ENCODE measurements at places on chromosomes 2 and 18.

GRCh38 chr18:76314496-76314895, 180.5 kb downstream of the ZNF516 start:
- DNase-seq, result no peak

- DNase-seq, result no peak
These were observed 343.2 kb downstream of the EIPR1 start for GRCh38 chr2:3034396-3034795.

DNA sequence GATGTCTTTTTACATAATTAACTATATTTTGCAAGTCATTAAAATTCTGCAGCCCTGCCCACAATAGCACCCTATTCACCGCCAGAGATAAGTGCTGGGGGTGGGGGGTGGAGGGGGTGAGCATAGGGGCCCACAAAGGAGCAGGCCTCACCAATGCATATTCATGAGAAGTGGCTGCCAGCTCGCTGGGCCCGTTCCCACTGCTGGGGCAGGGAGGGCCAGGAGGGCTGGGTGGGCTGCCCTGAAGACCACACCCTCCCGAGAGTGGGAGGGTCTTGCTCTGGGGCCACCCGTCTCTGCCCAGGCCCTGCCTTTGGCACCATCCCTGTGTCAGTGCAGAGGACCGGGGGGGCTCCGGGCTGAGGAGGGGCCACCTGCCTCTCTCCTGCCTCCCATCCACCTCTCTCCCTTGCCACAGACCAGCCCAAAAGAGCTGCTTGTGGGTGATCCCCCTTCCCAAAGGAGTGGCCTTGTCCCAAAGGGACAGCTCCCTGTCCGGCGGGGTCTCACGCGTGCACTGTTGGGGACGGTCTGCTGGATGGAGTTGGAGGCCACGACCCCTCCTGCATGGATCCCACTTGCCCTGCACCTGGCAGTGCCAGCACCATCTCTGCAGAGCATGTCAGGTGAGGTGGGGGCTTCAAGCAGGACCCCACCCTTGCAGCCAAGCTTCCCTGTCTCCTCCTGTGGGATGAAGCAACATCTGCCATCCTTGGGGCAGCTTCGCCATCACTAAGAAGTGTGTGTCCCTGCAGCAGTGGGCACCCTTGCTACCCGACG, 138.8 kb upstream of the GPC1 start:
- DNase-seq, result no peak

GRCh38 chr18:35060122-35060815, 19.1 kb downstream of the MAPRE2 start:
- no peak for DNase-seq

GRCh38 chr2:10202131-10202665, 79.7 kb downstream of the RRM2 start:
- DNase-seq, result no peak

DNA sequence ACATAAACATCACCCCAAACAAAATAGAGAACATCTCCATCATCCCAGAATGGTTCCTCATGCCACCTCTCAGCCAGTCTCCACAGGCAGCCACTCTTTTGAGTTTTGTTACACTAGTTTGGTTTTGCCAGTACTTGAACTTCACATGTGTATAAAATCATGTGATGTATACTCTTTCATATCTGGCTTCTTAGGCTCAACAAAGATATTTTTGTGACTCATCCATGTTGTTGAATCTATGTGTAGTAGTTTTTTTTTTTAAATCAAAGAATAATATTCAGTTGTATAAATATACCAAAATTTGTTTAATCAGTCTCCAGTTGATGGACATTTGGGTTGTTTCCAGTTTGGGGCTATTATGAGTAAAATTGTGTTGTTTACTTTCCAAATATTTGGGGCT, 75.9 kb downstream of the PMS1 start:
- DNase-seq, result no peak

- no peak for DNase-seq
These were observed 2.2 kb downstream of the BOD1L2 start for GRCh38 chr18:57149051-57149450.

DNA sequence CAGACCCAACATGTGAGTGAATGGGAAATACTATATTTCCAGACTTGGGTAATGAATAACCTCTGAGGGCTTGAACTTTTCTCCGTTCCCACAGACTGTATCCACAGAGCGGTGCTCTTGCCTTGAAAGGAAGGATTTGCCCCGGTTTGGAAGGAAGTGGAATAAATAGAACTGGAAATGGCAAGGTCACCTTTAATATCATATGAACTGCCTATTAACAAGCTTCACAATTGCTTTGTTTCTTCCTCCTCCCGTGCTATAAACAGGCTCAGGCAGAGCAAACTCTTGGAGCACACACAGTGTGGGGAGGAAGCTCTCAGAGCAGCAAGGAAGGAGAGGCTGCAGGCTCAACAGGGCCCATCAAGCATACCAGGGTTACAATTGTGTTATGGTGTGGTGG, 28.5 kb upstream of the DARS1 start:
- no peak for DNase-seq

DNA sequence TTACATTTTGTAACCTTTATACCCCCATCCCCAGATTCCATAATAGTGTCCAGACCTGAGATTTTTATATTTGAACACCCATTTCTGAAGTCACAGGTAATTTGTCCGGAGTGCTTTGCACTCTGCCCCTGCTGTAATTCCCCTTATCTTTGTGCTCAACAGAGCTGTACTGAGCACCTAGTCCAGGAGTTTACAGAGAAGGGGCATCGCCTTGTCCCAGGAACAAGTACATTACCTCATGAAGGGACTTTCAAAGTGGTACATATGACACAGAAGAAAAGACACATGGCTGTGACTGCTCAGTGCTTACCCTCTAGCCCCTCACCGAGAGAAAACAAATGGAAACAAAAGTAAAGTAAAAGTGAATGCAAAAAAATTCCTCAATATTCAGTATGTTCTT, 373.5 kb downstream of the SOX11 start:
- DNase-seq, result no peak

- DNase-seq, result no peak
These were observed 51.6 kb downstream of the SPP2 start for GRCh38 chr2:234102112-234102511.

DNA sequence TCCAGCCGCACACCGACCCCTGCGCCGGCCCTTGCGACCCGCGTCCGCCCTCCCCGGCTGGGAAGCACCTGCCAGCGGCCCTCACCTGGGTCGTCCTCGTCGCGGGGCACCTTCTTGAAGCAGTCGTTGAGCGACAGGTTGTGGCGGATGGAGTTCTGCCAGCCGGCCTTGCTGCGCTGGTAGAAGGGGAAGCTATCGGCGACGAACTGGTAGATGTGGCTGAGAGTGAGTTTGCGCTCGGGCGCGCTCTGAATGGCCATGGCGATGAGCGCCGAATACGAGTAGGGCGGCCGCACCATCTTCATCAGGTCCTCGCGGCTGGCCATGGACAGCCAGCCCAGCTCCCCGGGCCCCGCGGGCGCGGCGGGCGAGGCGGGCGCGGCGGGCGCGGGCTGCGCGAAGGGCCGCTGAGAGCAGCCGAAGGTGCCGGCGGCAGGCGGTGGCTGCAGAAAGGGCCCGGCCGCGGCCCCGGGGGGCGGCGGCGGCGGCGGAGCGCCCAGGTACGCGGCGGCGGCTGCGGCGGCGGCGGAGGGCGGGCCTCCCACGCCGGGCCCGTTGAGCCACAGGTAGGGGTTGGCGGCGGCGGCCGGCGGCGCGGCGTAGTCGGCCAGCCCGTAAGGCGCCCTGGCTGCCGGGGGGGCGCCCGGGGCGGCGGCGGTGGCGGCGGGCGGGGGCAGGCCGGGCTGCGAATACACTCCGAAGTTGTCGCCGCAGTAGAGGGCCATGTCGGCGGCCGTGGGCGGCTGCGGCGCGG, 505 bp downstream of the FOXI3 start:
- no peak for DNase-seq

- no peak for DNase-seq
These were observed 40.3 kb downstream of the PRKD3 start for GRCh38 chr2:37284381-37284780.

GRCh38 chr2:111037128-111037527, 83.6 kb upstream of the BCL2L11 start:
- DNase-seq, result no peak

DNA sequence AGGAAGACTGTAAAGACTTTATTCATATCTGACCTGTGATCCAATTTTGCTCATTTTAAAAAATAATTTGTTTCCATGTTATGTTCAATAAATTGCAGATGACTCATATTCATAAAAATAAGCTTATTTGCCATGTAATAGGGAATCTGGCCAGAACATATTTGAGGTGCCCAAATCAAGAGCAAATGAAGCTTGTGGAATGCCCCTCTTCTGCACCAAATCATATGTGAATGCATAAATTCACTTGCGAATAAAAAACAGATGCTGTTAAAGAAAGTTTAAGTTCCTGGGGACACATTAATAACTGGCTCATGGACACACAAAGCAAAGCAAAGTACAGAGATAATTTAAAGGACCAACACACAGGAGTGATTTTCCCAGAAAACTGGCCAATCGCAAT, 279.0 kb upstream of the CDH2 start:
- DNase-seq, result no peak

- no peak for DNase-seq
These were observed 143.5 kb downstream of the SH3RF3 start for GRCh38 chr2:109272461-109272860.

- no peak for DNase-seq
These were observed 44.4 kb upstream of the AGPS start for GRCh38 chr2:177348118-177348654.

DNA sequence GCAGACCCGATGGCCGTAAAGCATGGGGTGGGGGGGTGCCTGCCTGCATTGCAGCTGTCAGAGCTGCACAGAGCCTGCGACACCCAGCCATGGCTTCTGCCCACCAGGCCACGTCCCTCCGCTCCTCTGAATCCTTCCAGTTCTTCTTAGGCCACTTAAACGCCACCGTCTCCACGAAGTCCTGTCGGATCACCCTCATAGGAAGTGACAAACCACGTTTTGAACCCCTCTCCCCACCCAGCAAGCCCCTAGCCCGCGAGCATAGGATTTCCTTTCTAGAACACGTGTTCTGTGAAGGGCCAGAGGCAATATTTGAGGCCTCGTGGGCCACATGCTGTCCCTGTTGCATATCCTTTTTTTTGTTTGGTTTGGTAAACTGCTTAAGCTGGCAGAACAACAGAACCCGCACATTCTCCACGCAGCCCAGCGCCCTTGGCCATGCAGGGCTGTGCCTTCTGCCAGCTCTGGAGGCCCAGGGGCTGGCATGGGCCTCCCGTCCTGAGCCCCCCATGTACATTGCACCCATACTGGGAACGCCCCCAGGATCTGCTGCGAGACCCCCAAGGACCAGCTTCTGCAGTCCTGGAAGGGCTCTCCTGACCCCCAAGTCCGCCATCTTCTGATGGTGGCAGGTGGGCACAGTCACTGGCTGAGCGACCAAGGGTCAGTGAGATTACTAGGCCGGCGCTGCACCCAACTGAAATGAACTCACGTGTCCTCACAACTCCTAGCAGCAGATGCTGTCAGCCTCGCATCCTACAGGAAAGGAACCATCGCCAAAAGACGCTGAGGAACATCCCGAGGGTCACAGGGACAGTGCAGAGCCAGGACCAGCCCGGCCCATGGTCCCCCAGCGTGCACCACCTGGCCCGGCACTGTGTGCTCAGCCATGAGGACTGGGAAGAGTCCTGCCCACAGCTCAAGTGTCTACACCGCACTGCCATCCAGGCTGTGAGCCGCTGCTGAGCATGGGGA, 35.1 kb downstream of the ADI1 start:
- DNase-seq, result no peak

GRCh38 chr2:25617948-25618646, 55.3 kb downstream of the DTNB start:
- no peak for DNase-seq

DNA sequence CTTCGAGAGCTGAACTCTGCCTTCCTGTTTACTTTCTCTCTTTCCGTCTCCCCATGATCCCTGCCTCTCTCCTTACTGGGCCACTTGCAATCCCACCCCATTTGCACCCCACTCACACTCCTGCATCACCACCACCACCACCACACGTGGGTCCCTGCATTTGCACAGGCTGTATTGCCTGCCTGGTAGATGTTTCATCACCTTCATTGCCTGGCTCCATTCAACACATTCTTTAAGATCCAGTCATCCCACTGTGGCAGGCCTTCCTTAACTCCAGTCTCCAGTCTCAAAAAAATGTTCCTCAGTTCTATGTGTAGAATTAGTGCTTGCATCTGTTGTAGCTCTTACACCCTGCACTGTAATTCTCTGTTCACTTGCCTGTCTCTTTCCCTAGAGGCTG, 13.9 kb downstream of the NOSTRIN start:
- no peak for DNase-seq

DNA sequence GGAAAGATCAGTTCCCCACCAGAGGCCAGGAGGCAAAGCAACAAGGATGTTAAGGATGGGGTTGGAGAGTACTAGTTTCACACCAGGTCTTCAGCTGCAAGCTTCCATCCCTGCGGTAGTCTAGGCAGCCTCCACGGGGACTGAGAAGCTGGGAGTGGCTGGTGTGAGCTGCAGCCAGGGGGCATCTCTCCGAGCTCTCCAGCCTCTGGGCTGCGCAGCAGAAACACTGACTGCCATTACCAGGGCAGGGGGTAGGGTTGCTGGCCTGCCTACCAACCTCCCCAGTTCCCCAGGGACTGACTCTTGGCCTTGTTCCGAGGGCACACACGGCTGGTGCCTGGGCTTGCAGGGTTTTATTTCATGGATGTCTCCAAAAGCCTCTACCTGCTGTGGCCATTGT, 15.9 kb downstream of the GATA6 start:
- DNase-seq, result no peak

GRCh38 chr18:32553640-32554365, 83.1 kb upstream of the GAREM1 start:
- DNase-seq, result no peak

- DNase-seq, result no peak
These were observed 45.1 kb upstream of the LRP1B start for GRCh38 chr2:142175813-142176338.

GRCh38 chr2:152405206-152406118, 70.5 kb downstream of the FMNL2 start:
- DNase-seq, result no peak

DNA sequence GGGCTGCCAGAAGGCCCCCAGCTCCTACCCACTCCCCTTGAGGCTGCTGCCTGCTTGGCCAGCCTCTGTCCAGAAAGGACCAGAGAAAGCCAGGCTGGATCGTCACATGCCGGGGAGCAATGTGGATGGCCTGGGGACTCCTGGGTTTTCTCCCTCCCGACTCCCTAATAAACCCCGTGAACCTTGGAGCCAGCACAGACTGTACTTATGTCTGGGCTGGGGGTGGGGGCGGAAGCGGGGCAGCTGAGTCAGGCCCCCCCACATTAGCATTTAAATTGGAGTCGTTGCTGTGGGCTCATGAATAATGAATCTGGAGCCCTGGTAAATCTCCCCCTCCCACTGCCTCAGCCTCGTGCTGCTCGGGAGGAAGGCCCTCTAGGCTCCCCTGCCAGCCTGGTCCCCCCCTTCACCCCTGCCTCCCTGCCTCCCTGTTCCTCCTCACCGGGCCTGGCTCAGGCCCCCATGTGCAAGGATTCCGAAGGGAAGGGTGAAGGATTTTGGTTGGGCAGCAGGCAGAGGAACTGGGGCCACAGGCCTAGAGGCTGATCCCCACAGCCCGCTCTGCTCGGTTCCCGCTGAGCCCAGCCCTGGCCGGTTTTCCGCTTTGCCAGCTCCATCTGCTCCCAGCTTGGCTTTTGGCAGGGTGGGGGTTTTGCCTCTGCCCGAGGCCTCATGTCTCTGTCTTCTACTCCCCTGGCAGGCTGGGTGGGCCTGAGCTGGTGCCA, 7.3 kb upstream of the ASIC4 start:
- DNase-seq, result no peak
